NCI-H1436 treated with DMSO at 0.1 percent for 48 hours (cell line): ENCODE measurements at places on chromosomes 2 and 18.

- no peak for DNase-seq
Measured at GRCh38 chr2:100321179-100321865, 979 bp downstream of the LONRF2 start.

- DNase-seq: no peak
Measured at GRCh38 chr2:164780611-164781178, 60.9 kb downstream of the COBLL1 start.

DNA sequence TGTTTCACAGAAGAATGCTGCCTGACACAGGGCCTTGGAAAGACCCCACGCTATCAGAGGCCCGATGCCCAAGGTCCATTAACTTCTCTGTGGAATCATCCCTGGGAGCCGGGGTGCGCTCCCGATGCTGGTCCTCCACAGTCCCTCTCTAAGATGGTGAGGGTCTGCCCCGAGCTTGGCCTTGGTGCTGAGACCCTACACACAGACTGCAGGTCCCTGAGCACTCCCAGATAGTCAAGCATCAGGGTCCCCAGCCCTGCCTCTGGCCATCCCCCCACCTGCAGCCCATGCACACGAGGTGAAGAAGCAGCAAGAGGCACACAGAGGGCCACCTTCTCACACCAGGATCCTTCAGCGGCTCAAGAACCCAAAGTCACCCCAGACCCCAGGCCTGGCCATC is 263.3 kb downstream of the MYCN start:
- DNase-seq: no peak

DNA sequence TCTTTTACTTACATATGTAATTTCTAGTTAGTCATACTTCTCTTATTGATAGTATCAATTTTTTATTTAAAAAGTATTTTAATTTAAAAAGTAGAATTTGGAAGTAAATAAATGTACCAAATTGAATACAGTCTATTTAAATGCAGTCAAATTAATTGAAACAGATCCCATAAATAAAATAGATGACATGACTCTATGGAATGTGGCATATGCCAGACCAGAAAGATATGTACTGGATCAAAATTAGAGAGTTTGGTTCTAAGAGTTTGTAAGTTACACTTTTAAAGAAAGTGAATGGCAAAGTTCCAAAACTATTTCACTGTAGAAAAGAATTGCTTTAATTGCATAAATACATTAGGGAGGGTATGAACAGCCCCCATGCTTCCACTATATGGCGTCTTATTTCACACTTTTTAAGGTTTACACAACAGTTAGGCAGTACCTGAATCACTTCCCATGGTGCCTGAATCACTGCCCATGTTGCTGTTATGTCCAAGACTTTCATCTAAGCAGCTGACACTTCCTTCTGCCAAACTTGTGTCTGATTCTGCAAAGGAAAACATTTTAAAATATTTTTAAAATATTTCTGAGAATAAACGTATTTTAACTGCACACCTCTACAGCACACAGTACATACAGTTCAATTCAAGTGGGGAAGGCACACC is 25.2 kb downstream of the IFIH1 start:
- DNase-seq: no peak

- peak; percentile 15 for DNase-seq
Measured at GRCh38 chr2:134491771-134492441, 226.9 kb downstream of the TMEM163 start.

DNA sequence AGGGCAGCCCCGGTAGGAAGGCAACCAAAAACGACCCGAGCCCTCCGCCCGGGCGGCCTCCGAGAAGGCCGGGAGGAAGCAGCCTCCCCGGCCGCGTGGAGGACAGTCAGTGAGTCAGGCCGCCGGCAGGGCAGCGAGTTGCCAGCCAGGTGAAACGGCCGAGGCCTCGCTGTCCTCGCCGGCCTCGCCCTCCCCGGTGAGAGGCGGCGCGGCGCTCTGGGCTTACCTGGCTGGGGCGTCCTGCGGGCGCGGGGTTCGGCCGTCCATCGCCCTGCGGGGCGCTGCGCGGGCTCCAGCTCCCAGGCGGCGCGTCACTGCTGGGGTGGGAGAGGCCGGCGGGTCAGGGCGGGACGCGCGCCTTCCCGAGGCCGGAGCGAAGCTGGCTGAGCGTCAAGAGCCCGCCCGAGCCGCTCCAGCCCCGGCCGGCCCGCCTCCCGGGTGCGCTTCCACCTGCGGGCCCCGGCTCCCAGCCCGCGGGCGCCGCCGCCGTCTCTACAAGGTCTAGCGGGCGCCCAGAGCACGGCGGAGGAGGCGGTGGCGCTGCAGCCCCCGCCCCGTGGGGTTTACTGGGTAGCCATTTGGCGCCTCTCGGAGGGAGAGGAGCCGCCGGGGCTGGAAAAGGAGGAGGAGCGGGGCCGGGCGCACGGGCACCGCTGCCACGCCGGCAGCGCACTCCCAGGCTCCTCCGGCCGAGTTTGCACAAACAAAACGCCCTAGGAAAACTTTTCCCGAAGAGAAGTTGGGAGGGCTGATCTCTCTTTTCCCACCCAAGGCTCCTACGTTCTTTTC is 499 bp downstream of the COBLL1 start:
- DNase-seq: peak; percentile 46

GRCh38 chr2:29705616-29706015 is 215.8 kb downstream of the ALK start:
- DNase-seq: no peak

DNA sequence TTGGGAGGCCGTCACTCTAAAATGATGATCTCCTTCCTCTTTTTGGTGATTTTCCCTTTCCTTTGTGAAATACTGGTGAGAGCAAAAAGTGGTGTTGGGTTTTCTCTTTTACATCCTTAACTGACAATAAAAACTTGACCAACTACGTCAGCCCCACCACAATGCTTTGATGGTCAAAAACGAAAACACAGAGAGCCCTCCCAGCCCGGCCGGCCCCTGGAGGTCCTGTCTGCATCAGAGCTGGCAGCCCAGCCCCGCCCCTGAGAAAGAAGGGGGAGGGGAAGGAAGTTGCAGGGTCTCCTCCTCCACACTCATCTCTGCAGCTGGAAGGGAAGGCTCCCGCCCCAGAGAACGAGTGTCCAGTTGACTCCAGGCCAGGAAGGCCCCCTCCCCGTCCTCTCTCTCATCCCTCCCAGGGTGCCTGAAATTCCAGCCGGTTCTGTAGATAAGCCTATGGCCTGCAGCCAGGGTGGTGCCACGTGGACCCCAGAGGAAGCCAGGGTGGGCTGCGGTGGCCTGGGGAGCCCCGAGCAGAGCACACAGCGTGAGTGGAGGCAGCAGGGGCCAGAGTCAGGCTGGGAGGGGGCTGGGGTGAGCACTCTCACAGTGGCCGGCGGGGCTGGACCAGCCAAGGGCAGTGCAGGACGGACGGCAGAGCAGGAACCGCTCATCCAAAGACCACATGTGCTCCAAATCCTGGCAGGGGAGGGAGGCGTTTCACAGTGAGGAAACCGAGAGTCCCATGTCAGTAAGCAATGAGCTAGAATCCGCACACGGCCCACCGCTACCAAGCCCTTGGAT is 19.8 kb downstream of the BIN1 start:
- no peak for DNase-seq

DNA sequence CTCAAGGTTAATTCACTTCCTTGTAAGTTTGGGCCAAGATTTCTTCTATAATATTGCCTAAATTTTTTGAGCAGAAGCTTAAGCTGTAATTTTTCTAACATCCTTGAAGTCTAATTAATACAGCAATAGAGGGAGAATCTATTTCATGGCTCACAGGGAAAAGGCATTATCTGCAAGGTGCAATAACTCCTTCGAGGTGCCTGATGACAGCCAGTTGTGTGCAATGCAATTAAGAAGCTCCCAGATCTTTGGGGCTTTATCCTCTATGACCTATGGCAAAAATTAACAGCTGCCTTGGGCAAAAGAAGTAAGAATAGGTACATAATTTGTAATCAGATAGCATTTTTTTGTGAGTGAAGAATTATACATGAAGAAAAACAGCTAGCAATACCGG is 554.6 kb upstream of the SALL3 start:
- DNase-seq: no peak

- DNase-seq: no peak
Measured at GRCh38 chr2:159133797-159134196, 152.7 kb downstream of the WDSUB1 start.

- DNase-seq: no peak
Measured at GRCh38 chr18:48942554-48943261, 8.1 kb downstream of the SMAD7 start.

DNA sequence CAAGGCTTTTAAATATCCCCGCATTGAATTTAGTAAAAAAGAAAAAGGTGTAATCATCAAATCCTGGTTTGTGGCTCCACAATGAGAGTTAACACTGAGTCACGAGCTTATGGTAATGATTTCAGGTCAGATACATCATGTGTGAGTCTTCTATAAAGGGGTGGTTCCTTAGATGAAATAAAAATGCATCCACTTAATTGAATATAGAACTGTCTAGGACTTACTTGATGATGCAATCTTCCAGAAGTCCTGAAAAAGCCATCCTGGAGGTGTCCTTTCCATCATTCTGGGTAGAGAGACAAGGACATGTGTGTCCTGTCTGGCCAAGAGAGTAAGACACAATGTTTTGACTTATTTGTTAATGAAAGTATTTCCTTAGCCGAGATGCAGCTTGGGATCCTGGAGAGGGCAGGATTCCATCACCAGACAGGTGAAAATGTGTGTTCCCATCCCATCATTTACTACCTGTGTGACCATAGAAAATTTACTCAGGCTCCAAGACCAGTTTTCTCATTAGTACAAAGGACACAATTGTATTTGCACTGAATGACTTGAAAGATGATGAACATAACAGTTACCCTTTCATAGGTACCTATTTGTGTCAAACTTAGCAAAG is 1539.8 kb upstream of the PIK3C3 start:
- no peak for DNase-seq

DNA sequence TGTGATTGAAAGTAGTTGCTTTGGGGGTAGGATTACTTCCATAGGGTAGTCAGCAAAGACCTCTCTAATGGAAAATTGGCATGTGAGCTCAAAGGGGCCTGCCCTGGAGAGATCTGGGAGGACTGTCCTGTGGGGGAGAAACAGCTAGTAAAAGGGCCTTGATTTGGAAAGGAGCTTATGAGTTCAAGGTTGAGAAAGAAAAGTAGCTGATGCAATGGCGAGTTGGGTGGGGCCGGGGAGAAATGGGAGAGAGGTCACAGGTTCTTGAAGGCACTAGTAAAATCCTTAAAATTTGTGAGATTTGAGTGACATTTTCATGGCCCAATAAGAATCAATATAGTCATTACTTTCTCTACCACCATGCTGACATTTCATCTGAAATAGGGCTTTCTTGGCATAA is 82.0 kb upstream of the CCDC195 start:
- DNase-seq: no peak

DNA sequence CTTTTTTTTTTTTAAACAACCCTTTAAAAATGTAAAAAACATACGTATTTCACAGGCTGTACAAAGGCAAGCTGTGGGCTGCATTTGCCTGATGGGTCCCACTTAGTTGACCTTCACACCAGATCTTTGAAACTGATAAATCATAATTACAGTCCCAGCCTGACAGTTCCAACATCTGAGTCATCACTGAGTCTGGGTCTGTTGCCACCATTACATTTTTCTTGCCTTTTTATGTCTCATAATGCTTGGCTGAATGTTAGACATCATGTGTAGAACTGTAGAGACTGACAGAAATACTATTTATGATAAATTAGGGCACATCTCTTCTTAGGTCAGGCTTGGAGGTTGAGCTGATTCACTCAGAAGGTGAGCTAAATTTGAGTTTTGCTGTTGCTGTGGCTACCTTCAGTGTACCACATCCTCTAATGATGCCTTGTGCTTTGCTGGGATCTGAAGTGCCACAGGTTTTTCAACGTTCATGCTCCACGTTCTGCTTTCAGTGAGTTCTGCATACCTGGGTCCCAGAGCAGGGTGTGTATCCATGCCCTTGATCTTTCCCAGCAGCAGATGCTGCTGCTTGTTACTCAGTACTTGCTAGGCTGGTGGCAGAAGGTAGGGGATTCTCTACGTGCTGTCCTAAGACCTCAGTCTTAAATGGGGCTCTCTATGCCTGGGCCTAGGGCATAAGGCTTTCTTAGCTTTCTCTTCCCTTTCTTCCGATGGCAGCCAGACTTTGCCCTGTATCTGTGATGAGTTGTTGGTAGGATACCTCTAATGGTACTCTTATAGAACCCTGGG is 160.6 kb upstream of the SMAD7 start:
- DNase-seq: no peak

- no peak for DNase-seq
Measured at GRCh38 chr2:73418343-73418742, 32.7 kb downstream of the ALMS1 start.

DNA sequence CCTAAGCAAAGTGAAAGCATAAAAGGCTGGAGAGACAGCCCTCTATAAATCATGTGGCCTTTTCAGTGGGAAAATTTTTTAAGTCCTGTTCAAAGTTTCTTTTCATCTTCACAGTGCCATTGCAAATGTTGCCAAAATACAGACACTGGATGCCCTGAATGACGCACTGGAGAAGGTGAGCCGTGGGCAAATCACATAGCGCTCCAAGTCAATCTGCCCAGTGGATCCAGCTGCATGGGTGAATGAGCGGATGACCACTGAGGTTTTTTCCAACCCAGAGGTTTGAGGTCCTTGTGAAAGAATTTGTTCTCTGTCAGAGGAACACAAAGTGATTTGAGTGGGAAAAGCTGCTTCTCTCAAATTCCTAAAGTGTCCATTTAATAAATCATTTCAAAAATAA is 11.8 kb downstream of the DAPL1 start:
- no peak for DNase-seq
